GM04503 (cell line): ENCODE measurements at places on chromosomes 5 and 9.
A peak's percentile ranks its signal among the peaks of the same experiment; 100 is the strongest.

GRCh38 chr5:57862471-57862911, 379.9 kb upstream of the ACTBL2 start:
- peak; percentile 90 for DNase-seq

DNA sequence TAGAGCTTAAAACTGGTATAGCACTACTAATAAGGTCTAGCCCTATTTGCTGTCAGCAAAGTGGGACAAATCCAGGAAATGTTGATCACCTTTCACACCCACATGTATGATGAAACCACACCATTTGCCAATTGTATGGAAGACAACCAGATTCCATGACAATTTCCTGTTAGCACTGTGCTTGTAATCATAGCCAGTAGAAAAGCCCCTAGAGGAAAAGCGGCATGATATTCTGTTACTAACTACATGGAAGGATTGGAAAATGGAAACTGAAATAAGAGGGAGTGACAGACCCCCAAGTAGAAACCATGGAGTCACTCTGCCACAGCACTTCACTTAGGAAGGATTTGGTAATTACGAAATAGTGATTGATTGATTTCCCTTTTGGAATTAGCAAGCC, 923 bp downstream of the SPATA6L start:
- DNase-seq = no peak

GRCh38 chr5:82413302-82414040, 135.3 kb upstream of the RPS23 start:
- peak; percentile 96 for DNase-seq

GRCh38 chr9:81772144-81772543, 82.8 kb upstream of the TLE1 start:
- DNase-seq = no peak

DNA sequence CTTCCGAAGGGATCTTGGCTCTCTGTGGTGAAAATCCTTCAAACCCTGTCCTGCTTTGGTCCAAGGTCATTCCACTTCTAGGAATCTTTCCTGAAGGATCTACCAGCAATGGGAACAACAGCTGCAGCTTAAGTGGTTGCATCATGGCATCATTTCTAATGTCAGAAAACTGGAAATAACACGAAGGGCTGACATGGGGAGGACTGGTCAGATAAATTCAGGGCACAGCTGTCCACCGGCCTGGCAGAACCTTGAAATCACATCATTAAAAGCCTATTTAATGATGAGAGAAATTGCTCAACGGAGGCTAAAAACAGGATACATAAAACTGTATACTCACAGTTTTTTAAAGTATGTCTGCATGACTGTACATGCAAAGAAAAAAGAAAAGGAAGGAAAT, 28.3 kb downstream of the OLFML2A start:
- DNase-seq = no peak

DNA sequence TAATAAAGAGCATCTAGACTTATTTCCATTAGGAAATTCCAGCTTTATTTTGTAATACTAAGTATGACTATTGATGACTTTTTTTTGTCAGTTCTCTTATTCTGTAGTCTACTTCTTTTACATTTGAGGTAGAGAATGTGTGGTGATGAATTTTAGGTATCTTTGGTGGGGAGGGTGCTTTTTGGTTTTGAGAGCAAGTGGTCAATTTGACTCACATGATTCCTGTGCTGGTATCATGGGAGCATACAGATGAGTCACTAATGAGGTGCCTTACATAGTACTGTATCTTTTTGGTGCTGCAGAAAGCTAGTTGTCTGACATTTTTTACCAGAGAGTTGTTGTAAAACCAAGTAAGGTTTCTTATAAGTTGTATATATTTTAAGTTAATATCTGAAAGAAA, 35.3 kb downstream of the ERBIN start:
- DNase-seq = no peak

DNA sequence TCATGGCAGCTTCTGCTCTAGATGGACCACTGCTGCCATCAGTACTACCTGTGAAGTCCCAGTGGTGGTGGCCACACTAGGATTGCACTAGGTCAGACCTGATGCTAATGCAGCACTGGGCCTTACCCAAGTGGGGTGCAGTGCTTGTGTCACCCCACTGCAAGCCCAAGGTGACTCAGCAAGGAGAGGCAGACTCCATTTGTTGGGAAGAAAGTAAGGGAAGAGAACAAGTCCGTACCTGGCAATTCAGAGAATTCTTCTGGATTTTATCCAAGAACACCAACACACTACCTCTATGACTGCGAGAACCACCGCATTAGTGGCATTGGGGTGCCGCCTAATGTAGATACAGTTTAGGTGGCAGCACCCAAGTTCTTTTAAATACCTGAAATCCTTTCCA, 34.0 kb upstream of the TYRP1 start:
- DNase-seq = no peak

GRCh38 chr9:131719262-131719908, 20.5 kb downstream of the RAPGEF1 start:
- no peak for DNase-seq

- DNase-seq = peak; percentile 31
Observed at GRCh38 chr5:89878140-89879132, 531.1 kb downstream of the CETN3 start.

DNA sequence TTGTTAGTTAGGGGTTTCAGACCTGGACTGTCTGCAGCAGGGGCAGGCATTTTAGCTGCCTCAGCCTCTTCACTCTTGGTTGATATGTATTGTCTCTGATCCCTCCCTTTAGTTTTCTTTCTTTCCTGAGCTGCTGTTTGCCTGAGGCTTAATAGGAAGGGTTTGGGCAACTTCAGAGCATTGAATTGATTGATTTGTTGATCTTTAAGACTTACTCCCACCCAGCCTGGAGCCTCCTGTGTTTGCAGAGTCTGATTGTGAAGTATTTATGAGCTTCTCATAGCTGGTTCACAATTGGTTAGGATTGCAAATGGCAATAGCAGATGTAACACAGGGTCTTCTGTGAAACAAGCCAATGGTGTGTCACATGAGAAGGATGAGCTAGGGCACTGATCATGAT, 671.8 kb upstream of the SEMA6A start:
- no peak for DNase-seq

GRCh38 chr5:135477613-135478066, 25.5 kb upstream of the TIFAB start:
- DNase-seq = no peak

DNA sequence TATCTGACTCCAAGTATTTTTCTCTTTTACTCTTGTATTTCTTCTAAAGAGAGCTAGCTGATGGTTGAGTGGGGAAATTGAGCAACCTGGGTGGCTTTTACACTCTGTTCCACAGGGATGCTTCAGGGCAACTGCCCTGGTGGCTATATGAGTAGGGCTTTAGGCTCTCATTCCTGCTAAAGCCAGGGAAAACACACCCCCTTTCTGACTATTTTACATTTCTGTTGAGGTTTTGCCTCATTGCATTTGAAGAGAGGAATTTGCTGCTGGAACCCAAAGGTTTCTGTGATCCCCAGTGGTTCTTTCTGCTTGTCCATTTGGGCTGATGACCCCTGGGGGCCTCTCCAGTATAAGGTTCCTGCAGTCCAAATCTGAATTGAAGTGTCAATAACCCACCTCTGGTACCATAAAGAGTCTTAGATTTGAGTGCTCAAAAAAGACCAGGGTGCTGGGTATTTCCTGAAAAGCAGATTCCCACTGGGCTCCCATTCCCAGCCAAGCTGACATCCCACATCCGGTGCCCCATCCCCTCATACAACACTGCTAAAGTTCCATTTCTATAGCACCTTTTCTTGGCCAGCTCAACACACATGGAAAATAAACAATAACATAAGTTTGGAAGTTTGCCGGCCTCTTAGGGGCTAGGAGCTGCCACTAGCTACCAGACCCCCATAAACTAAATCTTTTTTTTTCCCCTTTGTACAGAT, 59.5 kb downstream of the PAPPA start:
- DNase-seq = no peak
